Left ventricle myocardium superior (tissue), 1 donor: ENCODE measurements at places on chromosomes 4 and X. TPM values are rescaled to one million over a fixed set of nuclear protein-coding genes. Genes with fewer than 3 reads are reported as not detected.

DNA sequence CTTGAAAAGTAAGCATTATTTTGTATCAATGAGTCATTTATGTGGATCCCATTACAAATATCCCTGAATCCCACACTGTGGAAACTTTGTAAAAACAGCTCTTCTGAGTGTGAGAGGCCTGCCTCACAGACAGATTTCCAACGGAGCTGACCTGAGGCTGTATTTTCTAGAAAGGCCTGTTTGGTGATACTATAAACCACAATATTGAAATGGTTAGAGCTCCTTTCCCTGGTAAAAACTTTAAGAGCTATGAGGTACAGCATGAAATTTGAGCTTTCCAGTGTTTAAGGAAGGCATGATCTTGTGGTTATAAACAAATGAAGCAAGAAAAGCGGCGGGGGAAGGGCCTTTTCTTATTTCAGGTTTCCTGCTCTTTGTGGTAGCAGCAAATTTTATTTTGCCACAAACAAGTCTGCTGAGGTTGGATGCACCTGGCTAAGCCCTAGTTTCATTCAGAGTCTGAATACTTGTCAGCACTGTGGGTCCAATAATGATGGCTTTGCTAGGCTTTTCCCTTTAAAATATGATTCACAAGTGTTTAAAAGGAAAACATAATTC is 86.8 kb upstream of the ETNPPL start:
- DNase-seq, result no peak

- no peak for DNase-seq
Measured at GRCh38 chr4:12716896-12717295, 767.2 kb downstream of the RAB28 start.

GPR82 gene
- total RNA-seq, result 0.27 TPM

MOSPD2 gene
- total RNA-seq, result 5.8 TPM

GRCh38 chr4:105145156-105145902 is 1.3 kb upstream of the TET2 start:
- no peak for DNase-seq

GRCh38 chrX:8805974-8806373 is 4.8 kb upstream of the FAM9A start:
- DNase-seq, result no peak

GRCh38 chrX:47562615-47563243 is 1.7 kb downstream of the ARAF start:
- no peak for DNase-seq

GRCh38 chr4:155668707-155669220 is 2.1 kb downstream of the GUCY1A1 start:
- DNase-seq, result no peak

GRCh38 chr4:20203508-20203907 is 48.2 kb upstream of the SLIT2 start:
- DNase-seq, result no peak

- DNase-seq, result peak; percentile 44
Measured at GRCh38 chr4:101790521-101791181, at the start of gene BANK1. Gene BANK1 (plus strand): TSS chr4:101790730. CDS start chr4:101790881, 151 bp downstream.

GRCh38 chrX:154399527-154400368 is 1.6 kb downstream of the RPL10 start:
- DNase-seq, result no peak

GRCh38 chr4:21470535-21470934 is 478.0 kb downstream of the KCNIP4 start:
- DNase-seq, result no peak

- DNase-seq, result no peak
Measured at GRCh38 chr4:121728798-121729226, 32.0 kb upstream of the ANXA5 start.

DNA sequence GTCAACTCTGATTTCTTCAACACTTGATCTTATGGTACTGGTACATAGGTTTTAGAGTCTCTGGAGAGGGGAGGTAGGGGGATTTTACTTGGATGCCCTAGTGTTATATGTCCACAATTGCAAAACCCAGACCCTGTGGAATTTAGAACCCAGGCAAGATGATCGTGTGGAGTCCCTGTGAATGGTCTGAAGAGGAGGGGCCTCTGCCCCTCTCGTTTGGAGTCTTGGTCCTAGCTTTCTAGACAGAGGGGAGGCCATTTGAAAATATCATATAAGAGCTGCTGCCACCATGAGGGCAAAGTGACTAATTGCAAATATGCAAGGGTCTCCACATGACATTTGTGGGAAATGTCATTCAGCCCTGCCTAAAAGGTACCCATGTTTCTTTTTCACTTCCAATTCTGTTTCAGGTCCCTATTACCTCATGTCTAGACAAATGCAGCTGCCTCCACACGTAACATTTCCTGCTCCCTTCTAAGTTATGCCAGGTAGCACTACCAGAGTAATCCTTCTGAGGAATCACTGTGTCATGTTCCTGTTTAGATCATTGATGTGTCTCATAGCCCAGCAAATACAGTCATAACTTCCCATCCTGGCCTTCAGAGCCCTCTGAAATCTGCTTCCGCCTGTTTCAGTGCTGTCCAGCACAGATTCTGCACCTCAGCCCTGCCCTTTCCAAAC is 126.8 kb downstream of the KLHL8 start:
- no peak for DNase-seq

GRCh38 chrX:53694642-53695041 is 8.1 kb upstream of the HUWE1 start:
- no peak for DNase-seq

GRCh38 chr4:158812133-158812532 is 43.3 kb downstream of the FNIP2 start:
- no peak for DNase-seq

- DNase-seq, result no peak
Measured at GRCh38 chr4:147943159-147943638, 211.3 kb downstream of the ARHGAP10 start.

DNA sequence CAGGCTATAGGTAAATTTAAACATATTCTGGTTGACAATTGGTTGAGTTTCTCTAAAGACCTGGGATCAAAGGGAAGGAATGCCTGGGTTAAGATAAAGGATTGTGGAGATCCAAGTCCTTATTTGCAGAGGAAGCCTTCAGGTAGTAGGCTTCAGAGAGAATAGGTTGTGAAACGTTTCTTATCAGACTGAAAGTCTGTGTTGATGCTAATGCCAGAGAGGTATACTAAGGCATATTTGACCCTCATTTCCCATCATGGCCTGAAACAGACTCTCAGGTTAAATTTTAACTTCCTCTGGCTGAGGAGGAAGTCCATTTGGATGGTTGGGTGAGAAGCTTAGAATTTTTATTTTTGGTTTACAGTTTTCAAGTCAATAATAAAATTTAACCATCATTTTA is 48.1 kb downstream of the UGT2A2 start:
- DNase-seq, result no peak

- no peak for DNase-seq
Measured at GRCh38 chrX:44344194-44344593, 722 bp upstream of the EFHC2 start.

ALPK1 gene
- total RNA-seq, result 5.1 TPM

GRCh38 chrX:100381619-100382018 is 28.5 kb downstream of the PCDH19 start:
- no peak for DNase-seq

DNA sequence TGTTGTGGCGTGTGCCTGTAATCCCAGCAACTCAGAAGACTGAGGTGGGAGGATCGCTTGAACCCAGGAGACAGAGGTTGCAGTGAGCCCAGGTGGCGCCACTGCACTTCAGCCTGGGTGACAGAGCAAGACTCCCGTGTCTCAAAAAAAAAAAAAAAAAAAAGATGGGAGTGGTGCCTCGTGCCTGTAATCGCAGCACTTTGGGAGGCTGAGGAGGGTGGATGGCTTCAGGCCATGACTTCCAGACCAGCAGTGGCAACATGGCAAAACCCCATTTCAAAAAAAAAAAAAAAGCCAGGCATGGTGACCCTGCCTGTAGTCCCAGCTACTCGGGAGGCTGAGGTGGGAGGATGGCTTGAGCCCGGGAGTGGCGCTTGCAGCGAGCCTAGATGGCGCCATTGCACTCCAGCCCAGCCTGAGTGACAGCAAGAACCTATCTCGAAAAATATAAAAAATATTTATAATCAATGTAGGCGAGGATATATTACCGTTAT is 27.0 kb downstream of the EIF2S3 start:
- peak; percentile 57 for DNase-seq

EPGN gene
- total RNA-seq, result 3.0 TPM

DNA sequence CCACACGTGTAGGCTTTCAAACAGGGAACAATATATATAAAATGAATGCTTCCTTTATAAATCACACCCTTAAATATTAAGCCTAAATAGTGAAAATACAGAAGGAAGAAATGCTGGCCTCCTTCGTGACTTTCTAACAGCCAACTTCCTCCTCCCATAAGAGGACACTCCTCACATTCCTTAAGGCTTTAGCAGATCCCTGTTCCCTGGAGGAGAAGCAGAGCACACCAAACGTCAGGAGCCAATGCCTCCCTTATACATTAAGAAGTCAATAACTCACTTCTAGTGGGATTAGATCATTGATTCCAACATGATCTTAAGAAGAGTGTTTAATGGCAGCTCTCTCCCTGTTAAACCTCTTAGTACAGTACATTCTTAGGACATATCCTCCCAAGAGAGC is 108.4 kb upstream of the FAM241A start:
- DNase-seq, result no peak

CSN1S1 gene
- not detected for total RNA-seq

GRID2 gene
- 0.40 TPM for total RNA-seq

DNA sequence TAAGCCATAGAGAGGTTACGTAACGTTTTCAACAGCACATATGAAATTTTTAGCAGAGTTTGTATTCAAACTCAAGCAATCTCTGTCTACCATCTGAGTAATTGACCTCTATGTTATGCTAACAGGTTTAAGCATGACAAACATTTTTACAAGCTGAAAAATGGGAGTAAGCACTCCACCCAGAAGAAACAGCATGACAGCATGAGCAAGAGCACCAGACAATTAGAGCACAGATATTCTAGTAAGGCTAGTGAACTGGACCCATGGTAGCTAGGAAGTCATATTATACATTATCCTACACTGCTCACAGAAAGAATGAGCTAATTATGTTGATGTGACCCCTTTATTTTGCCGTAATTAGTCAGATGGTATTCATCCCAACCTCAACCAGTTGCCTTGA is 200.5 kb downstream of the PABPC4L start:
- DNase-seq, result no peak

- DNase-seq, result no peak
Measured at GRCh38 chr4:56698329-56698728, 17.2 kb upstream of the HOPX start.

DNA sequence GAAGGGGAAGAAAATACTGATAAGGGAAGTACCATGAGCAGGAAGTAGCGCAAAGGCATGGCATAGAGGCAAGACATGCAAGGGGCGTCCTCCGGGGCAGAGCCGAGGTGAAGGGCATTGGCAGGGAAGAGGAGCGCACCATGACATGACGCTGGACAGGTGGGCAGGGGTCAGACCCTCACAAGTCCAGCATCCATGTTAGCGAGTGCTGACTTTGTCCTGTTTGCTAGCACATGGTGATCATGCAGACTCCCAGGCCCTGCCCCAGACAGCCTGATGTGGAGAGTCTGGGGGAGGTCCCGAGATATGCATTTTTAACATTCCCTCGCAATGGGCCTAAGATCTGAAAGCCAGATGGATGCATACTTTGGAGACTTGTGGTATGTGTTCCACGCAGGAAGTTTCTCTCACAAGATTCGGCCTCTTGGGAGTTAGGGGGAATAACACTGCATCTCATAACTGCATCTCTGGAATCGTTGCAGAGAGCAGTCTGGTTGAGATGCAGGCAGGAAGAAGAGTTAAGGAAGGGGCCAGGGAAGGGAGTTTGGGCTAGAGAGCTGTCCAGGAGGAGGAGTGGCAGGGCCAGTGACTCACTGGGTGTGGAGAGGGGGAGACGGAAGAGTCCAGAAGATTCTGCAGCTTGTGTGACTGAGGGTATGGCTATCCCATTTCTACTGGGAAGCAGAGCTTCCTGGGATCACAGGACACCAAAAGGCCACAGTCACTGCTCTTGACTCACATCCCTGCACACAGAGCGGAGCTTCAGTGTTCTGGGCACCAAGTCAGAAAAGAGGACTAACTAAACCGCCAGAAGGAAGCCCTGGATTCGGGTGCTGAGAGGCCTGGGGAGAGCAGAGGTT is 59.7 kb downstream of the FAM184B start:
- DNase-seq, result no peak

GRCh38 chr4:128859887-128860677 is 50.6 kb downstream of the JADE1 start:
- no peak for DNase-seq

NHS gene
- 1.9 TPM for total RNA-seq

DNA sequence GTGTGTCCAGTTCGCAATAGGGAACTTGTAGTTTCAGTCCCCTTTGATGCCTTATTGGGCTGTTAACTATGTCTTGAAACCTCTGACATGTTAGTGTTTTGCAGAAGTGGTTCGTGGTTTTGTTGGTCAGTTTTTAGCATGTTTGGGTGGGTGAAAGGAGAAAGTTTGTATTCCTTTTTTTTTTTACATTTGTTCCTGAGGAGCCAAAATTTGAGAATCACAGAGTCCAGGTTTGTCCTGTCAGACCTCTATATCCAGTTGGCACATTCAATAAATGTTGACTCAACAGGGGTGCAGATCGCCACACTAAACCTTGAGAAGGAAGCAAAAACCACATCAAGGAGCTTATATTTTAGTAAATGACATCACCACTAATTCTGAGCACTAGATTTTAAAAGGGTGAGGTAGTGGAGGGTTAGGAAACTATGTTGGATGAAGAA is 26.2 kb downstream of the DLG3 start:
- DNase-seq, result no peak

GRCh38 chr4:150264595-150265161 is 186.4 kb downstream of the DCLK2 start:
- no peak for DNase-seq

DNA sequence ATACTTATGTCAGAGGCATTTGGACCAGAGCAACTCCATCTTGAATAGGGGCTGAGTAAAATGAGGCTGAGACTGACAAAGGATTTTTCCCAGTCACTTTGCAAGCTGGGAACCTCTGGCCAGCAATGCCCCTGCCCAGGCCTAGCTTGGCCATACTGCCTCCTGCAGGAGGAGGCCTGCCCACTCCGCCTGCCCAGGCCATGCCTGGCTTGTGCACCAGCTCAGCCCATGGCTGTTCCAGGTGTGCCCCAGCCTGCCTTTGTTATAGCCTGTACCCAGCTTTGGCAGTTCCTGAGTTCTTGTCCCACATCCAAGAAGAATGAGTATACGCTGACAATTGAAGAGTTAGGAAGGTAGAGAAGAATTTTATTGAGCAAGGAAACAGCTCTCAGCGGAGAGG is 176.1 kb downstream of the AASDH start:
- no peak for DNase-seq

- no peak for DNase-seq
Measured at GRCh38 chr4:165198329-165198728, 9.0 kb upstream of the KLHL2 start.

GRCh38 chr4:113952452-113953029 is 26.9 kb downstream of the ARSJ start:
- DNase-seq, result no peak

DNA sequence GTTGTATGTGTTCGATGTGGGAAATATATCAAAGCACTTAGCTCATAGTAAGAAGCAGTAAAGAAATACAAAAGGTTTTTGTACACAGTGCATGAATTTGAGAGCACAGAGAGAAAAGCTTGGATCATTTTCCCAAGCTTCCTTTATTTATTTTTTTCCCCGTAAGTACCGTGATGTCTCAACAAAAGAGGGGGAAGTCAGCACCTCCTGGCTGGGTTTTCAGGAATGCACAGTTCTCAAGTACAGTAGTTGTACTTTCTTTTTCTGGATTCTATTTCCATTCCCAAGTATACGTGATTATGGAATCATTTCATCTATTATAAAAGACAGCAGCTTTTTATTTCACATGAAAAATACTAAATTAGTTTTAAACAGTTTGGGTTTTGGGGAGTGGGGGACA is 171.5 kb upstream of the EDNRA start:
- no peak for DNase-seq

- DNase-seq, result no peak
Measured at GRCh38 chr4:138555584-138555983, 313.4 kb upstream of the SLC7A11 start.

TENM3 gene
- total RNA-seq, result 6.8 TPM

RAB39B gene
- total RNA-seq, result not detected

BMP3 gene
- not detected for total RNA-seq
